A549 (cell line): ENCODE measurements at places on chromosomes 12 and 14.

DNA sequence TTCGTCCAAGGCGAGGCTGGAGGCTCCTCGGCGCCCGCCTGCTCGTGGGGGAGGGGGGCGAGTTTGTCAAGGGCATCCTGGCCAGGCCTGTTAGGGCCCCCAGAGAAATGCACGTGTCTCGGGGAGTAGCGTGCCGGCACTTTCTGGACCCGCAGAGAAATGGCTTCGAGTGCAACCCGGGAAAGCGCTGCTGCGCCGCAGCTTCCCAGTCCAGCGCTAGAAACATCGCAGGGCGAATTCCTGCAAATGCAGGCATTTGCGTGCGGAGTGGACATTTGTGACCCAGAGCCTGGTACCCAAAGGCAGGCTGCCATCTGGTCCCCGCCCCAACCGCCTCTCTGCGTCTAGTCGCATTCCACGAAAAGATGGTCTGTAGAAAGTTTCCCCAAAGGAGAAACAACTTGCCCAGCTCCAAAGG, 756 bp downstream of the LGR5 start:
- no peak for DNase-seq

GRCh38 chr14:24313913-24314312, 2.6 kb downstream of the LTB4R start:
- DNase-seq = no peak

DNA sequence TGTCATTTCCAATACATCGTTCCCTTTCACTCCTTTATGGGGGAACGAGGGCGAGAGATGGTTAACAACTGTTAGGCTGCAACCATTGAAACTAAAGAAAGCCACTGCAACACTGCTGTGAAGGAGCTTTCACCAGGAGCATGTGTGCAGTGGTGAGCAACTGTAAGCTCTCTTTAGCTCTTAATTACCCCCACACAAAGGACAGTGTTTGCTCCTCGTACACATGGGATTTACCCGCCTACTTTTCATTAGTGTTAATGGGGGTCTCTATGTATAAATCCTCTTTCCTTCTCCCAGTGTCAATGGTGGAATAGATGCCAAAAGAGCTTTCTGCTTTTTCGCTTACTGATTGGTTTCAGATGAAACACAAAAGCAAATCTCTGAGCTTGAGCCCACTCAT, 343.1 kb downstream of the FLRT2 start:
- DNase-seq = no peak

GRCh38 chr12:91274916-91275315, 92.3 kb upstream of the DCN start:
- DNase-seq = no peak

DNA sequence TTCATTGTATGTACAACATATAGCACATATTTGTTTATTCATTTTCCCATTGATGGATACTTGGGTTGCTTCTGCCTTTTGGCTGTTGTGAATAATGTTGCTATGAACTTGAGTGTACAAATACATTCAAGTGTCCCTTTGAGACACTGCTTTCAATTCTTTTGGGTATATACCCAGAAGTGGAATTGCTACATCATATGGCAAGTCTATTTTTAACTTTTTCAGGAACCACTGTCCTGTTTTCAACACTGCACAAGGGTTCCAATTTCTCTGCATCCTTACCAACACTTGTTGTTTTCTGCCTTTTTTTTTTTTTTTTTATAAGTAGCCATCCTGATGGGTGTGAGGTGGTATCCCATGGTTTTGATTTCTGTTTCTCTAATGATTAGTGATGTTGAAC, 15.9 kb downstream of the RBMS2 start:
- no peak for DNase-seq

DNA sequence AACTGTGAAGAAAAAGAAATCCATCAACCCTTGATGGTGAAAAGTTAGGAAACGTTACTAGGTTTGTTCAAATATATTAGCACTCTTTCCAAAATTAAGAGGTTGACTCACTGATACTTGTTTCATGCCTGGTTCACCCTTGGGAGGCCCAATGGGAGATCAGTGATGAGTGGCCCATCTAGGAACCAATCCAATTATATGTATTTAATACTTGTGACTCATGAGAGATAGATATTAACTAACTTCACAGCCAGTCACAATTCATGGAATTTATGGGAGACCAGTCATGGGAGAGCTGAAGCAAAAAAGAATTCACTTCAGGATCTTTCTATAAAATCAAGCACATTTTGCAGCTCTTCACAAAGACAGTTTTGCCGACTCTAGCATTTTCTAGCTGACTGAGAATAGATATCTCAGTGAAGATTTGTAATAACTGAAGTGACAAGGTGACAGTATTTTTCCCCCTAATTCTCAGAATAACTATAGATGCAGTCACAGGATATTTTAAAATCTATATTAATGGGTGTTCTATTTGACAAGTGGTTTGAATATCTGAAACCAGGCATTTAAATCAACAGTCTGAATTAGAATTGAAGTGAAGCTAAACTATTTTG, 230.2 kb downstream of the EPS8 start:
- DNase-seq = no peak

DNA sequence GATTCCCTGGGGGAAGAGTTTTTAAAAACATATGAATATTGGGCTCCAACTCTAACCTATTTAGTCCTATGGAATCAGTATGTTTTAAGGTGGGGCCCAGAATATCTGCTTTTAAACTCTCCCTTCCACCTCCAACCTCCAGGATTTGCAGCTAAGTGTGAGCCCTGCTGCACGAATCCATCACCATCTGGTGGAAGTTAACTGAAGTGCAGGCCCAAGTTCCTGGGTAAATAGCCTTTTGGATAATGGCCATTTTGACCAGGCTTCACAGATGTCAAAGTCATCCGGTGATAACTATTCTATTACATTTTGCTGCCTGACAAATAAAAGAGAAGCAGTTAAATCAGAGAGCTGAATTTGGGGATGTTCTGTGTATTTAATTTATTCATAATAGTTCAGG, 58.1 kb upstream of the RMST start:
- DNase-seq = peak; percentile 25

DNA sequence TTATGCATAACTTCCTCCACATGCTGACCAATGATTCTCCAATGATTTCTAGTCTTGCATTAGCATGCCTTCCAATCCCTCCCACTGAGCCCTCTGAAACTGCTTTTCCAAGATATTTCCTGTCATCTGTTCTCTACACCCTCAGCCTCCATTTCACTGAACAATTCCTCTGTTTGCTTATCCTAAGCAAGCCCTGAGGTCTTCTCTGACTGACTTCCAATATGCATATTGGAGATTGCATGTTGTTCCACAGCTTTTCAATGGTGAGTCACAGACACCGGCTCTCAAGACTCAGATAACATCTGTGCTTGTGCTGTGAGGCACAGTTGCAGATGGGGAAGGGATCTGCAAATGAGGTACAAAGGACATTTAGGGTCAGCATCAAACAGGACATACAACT, 141.0 kb downstream of the SLC16A7 start:
- no peak for DNase-seq

GRCh38 chr14:45891417-45892080, 638.5 kb upstream of the MIS18BP1 start:
- DNase-seq = no peak

DNA sequence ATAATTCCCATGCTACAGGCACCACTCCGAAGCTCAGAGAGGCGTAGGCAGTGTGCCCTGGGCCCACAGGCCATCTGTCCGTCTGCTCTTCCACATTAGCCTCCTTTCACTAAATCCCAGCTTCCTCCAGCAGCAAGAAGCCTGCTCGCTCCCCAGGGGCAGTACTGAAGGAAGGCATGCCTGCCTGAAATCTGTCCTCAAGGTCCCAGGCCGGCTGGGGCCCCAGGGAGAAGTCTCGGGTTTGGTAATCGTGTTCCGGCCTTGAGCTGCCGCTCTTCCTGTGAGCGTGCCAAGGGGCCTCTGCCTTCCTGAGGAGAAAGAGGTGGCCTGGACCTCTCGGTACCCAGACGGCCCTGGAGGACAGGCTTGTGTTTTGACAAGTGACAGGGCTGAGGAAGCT, 15.2 kb upstream of the DLK1 start:
- DNase-seq = no peak

DNA sequence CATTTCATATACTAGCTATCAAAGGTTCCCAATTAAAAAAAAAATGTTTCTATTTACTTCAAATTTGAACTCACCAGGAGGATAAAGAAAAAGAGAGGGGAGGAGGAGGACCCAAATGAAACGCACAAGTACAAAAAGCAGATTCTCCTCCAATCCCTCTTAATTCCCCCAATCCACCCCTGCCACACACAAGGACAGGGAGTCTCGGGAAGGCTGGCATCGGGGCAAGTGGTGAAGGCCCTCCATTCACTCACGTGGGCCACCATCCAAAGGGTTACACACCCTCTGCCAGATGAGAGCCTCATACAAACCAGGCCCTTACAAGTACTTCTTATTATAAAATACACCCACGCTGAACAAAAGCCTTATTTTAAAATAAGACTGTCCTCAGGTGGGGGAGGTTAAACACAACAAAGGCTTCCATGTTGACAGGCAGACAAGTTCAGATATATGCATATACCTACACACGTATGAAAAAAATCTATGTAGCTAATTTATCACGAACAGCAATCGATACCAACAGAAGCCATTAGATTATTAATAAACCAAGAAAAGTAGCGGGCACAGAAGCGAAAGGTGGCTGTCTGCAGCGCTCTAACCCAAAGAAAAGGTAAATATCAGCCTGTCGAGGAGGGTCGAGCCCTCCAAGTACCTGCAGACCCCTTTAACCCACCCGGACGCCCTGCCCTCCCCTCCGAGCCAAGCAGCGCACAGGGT, 1.5 kb downstream of the ATP2B1 start:
- DNase-seq = peak; percentile 53

GRCh38 chr12:124389725-124390441, 95.0 kb downstream of the RFLNA start:
- DNase-seq = no peak

GRCh38 chr12:117240081-117240755, 49.9 kb upstream of the FBXO21 start:
- no peak for DNase-seq

GRCh38 chr14:74863274-74863673, 12.7 kb downstream of the PROX2 start:
- DNase-seq = no peak

DNA sequence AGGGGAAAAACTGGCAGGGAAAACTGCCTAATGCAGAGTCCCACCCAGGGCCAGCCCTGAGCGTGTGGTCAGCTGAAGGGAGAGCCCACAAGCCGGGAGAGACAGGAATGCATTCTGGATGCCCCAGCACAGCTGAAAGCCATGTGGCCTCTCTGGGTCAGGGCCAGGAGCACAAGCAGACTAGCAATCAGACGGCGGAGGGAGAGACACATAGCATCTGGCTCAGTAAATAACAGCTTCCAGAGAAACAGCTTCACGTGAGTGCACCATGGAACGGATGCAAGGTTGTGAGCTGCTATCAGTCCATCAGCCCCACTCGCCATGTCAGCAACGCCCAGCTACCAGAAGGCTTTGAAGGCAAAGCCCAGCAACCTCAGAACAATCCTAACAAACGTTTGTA, 28.2 kb upstream of the TMEM106C start:
- DNase-seq = no peak

- DNase-seq = no peak
Observed at GRCh38 chr12:6964605-6965025, 5.8 kb downstream of the PHB2 start.

- DNase-seq = no peak
Observed at GRCh38 chr12:115470977-115471376, 787.0 kb upstream of the TBX3 start.

GRCh38 chr12:57531836-57532235, 9.2 kb downstream of the MBD6 start:
- DNase-seq = no peak

- DNase-seq = no peak
Observed at GRCh38 chr12:1812650-1813302, 7.6 kb upstream of the LRTM2 start.

GRCh38 chr14:22753586-22753985, 12.9 kb upstream of the OXA1L start:
- DNase-seq = no peak

- no peak for DNase-seq
Observed at GRCh38 chr14:85358136-85358785, 171.7 kb upstream of the FLRT2 start.

- DNase-seq = no peak
Observed at GRCh38 chr12:44668443-44668842, 207.7 kb downstream of the NELL2 start.

DNA sequence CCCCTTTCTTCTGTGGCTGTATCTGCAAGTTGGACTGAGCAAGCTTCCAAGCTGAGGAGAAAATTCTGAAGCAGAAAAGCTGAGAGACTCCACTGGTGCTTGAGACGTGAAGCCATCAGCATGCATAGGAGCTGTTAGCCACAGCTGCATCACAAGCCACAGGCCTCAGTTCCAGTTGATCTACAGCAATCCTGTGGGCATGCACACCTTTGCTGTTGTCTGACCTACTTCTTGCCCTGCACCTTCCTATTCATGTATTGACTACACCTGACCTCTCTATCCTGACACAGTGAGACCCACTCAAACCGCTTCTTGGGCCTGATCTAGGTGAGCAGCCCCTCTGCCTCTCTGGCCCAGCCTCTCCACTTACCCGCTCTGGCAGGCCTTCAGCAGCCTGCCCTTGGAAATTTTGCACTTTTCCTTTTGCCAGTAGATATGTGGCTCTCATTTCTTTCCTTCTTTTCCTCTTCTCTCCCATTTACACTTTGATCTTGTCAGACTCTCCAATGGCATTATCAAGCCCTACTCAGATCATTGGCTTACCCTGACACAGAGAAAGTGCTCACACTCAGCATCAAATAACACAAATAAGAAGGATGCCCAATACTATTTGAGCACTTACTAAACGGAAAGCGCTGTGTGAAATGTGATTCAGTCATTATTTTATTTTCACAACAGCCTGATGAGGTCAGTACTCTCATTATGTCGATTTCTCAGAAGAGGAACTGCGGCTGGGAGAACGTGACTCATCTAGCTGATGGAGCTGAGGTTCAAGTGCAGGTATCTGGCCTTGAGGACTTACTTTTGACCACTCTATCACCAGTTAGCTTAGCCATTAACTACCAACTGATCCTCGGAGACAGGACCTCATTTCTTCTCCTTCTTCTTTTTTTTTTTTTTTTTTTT, 21.9 kb upstream of the PTGR2 start:
- DNase-seq = no peak

- DNase-seq = no peak
Observed at GRCh38 chr12:1413930-1414329, 180.5 kb downstream of the FBXL14 start.

GRCh38 chr12:122205053-122205925, 1.8 kb downstream of the B3GNT4 start:
- no peak for DNase-seq

- no peak for DNase-seq
Observed at GRCh38 chr12:45721954-45722353, 7.6 kb upstream of the ARID2 start.

DNA sequence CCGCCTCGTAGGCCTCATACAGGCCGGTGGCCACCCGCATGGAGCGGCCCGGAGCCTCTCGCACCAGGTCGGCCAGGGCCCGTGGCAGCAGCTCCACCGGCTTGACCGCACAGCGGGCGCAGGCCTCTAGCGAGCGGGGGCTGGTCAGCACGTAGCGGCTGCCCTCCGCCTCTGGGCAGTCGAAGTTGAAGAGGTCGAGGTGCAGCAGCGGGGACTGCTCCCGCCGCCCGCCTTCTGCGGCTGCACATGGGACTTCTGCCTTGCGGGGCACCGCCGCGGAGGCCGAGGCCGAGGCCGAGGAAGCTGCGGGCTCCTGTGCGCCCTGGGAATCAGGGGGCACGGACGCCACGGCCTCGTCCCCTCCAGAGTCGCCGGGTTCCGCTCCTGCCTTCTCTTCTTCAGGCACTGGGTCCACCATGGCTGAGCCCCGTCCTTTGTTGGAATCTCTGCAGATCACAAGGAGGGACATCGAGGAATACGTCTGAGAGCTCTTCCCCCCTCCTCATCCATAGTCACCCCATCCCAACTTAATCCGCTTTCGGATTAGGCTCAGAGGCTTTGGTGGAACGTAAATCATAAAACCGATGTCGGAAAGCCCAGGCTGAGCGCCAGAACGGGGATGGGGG, 1.4 kb downstream of the CCDC177 start:
- no peak for DNase-seq
